ENCODE measurements at places on chromosomes 6 and 20.

GRCh38 chr6:10979603-10980002 lies 64.5 kb downstream of the ELOVL2 start:
- no peak for DNase-seq

GRCh38 chr20:38842558-38842981 lies 37.1 kb downstream of the PPP1R16B start:
- DNase-seq = no peak

DNA sequence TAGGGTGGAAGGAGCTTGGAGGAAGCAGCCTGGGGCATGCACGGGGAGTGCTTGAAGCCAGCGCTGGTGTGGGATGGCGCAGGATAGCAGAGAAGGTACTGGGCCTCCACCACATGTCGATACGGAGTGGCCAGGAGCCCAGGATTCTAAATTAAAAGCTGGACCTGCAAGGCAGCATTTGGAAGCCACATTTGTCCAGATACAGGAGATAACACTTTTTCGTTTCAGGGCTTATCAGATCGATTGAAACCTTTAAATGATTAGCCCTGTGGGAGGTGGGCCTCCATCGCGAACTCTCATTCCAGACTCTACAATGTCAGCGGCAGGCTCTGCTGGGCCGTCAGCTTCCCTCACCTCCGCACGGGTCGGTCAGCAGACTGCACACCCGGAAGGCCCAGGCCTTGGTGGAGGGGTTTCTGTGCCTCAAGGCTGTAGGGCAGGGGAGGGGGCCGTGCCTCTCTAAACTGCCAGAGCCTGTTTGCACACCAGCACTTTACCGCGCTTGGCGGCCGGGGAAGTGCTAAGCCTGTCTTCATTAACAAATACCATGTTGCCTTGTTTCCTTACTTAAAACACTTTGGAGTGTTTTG lies 17.9 kb downstream of the EDN3 start:
- no peak for DNase-seq

DNA sequence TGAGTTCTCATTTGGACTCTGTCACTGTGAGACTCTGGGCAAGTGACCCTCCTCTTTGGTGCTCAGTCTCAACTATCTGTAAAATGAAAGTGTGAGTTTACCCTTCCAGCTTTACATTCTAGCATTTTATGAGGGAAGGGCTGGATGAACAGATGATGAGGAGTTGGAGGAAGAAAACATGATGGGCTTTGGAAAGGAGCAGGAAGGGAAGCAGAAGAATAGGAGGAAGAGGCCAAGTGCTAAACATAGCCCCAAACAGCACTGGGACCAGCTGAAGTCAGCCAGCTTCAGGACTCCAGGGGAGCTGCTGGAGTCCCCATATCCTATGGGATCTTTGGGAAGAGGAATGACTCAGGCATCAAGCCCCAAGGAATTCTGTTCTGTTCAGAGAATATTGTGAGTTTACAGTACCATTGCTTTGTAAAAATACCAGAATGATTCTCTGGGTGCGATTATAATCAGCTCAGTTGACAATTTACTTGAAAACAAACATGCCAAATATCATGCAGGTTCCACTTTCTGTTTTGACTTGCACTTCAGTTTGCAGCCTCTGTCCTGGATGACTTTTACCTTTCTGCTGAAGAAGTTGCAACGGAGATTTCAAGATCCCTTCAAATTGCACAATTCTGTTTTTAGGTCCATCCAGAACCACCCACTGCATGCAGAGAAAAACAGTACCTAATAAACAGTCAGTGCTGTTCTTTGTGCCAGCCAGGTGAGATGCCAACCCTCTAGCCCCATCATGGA lies 3.2 kb downstream of the CD40 start:
- DNase-seq = no peak

DNA sequence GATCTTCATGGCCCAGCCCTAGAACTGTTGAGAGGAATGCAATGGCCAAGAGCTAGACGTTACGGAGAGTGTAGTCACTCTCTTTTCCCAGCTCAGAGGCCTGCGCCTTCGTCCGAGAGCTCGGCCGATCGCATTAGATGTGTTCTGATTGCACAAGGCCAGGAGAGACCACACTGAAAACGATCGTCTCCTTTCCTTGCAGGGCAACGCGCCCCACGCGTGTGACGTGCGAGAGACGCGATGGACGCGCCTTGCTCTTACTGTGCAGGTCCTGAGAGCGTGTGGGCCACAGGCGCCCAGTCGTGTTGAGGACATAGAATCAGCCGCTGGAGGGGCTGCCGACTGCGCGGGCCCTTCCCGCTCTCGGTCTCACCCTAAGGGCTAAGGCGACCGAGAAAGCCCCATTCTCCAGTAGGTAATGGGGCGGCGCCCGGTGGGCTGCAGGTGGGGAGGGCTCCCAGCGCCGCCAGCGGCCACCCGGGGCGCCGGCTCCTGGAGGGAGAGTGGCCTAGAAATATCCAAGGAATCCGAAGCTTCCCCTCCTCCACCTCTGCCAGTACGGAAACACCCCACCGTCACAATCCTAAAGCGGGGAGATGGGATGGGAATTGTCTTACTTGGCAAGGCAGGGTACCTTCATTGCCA lies 26.9 kb downstream of the TFAP2B start:
- no peak for DNase-seq

- no peak for DNase-seq
These were observed 14.2 kb upstream of the CALHM5 start for GRCh38 chr6:116497113-116497676.

- no peak for DNase-seq
These were observed 94.5 kb downstream of the HTR1B start for GRCh38 chr6:77368660-77369313.

DNA sequence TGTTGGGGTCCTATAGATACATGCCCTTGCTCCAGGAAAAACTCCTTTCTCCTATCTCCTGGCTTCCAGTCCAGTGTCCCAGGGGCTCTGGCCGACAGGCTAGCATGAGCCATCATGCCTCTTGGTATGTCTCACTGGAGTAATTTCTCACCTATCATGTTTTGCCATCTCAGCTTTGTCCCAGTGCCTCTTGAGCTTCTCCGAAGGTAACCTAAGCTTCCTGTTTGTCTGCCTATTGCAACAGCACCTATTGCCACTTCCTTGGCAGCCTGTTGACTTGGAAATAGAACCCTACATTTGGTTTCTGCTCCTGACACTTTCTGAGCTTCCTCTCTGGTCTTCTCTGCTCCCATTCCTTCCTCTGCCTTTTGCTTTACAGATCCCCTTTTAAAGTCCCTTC lies 197.7 kb downstream of the KCNQ5 start:
- no peak for DNase-seq
